ENCODE measurements at places on chromosomes 1 and 21. TPM values are rescaled to one million over a fixed set of nuclear protein-coding genes. Genes with fewer than 3 reads are reported as not detected.

DNA sequence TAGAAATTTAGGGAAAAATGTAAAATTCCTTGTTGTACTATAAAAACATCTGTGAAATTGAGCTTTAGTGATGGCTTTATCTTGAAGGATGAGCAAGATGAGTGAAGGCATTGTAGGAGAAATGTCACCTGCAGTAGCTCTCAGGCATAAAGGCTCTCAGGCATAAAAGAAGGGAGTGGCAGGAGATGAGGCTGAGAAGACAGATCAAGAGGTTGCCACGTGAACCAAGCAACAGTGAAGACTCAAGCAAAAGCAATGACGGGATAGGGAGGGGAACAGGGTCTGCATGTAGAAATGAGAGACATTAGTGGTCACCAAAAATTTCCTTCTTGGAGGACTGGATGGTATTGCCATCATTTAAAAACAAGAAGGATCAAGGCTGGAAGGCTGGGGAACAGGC lies 98.8 kb downstream of the ST3GAL3 start:
- DNase-seq, result no peak

DNA sequence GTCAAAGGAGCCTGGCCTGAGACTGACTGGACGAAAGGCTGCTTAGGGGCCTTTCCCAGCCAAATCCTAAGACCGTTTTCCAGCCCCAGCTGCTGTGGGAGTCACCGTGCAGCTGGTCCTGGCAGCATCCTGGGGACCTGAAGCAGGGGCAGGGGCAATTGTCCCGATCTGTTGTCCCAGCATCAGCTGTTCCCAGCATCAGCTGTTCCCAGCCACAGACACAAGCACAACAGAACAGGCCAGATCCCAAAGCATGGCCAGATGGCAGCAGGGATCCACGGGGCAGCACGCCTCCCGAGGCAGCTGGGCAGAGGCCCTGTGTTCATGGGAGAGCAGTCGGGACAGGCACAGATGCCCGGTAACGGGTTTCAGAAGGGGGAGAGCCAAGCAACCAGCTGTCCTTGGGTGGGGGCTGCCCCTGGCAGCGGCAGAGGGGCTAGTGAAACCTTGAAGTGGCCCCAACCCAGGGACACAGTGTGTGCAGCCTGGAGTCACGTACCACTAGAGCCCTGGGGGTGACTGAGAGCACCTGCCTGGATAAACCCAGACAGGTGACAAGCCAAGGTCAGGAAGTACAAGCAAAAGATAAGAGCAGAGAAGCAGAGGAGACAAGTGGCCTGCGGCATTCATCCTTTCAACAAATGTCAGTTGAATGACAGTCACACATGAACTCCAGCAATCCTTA lies 13.3 kb downstream of the CELA2B start:
- DNase-seq, result no peak

DNA sequence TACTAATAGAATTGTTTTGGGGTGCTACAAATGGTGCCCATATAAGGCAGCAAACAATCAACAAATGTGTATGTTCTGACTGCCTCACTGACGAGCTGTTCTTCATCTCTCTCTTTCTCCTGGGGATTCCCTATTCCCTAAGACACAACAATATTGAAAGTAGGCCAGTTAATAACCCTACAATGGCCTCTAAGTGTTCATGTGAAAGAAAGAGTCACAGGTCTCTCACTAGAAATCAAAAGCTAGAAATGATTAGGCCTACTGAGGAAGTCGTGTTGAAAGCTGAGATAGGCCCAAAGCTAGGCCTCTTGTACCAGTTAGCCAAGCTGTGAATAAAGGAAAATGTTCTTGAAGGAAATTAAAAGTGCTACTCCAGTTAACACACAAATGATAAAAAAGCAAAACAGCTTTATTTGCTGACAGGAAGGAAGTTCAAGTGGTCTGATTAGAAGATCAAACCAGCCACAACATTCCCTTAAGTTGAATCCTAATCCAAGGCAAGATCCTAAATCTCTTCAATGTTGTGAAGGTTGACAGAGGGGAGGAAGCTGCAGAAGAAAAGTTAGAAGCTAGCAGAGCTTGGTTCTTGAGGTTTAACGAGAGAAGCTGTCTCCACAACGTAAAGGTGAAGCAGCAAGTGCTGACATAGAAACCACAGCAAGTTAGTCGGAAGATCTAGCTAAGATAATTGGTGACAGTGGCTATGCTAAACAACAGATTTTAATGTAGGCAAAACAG lies 26.3 kb downstream of the ATP2B4 start:
- no peak for DNase-seq

DNA sequence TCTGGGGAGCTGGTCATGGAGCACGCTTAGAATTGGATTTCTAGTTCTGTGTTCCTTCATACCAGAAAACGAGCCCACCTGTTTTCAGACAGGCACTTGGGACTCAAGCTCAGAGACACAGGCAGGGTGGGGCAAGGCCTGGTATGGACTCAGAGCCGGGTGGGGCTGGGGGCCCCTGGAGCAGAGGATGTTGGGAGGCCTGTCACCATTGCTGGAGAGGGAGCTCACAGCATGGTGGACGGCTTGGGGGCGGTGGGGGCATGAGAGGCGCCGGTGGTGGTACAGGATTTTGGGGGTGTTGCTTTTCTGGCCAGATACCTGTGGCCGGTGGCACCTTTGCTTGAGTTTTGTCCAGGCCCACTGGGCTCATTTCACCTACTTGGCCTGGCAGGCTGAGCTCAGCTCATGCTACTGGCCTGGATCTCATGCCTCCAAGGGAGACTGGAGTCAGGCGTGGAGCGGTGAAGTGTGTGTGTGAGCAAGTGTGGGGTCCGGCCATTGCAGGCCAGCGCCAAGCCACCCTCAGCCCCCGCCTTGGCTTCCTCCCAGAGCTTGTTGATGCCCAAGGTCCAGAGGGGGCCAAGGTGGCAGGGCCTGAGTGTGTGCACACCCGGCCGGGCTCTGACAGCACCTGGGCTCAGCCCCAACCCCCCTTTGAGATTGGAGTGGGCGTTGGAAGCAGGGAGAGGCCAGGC lies 8.7 kb downstream of the SLX9 start:
- DNase-seq, result no peak

DNA sequence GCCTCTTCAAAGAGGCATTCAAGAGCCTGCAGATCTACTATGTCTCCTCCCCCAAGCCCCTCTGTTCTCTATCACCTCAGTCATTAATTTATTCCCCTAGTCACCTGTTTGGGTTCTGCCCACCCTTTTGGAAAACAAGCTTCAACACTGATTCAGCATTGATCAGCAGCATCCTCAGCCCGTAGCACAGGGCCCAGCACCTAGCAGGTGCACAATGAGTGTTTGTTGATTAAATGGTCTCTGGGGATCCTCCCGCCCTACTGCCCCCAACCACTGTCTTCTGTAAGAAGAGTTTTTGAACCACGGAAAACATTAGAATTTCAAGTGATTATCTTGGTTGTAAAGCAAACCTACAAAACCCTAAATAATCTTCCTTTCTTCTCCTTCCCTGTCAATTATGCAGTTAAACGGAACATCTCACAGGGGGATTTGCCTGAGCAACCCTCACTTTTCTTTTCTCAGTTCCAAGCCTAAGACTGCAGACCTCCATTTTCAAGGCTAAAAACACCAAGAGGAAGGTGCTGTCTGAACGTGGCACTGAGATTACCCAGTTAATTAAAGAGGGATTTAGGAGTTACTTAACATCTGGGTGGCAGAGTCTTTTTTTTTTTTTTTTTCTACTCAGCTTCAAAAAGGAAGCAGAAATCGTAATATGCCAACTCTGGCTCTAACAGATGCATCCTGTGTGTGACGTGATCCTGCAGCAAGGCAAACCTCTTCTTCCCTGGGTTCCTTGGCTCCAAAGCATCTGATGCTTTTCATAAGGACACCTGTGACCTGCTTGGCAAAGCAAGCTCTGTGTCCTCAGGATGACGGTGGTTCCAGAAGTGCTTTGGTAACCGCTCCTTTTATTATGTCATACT lies 163.0 kb downstream of the KAZN start:
- no peak for DNase-seq

GRCh38 chr1:209387969-209388329 lies 195.6 kb upstream of the CAMK1G start:
- no peak for DNase-seq

DNA sequence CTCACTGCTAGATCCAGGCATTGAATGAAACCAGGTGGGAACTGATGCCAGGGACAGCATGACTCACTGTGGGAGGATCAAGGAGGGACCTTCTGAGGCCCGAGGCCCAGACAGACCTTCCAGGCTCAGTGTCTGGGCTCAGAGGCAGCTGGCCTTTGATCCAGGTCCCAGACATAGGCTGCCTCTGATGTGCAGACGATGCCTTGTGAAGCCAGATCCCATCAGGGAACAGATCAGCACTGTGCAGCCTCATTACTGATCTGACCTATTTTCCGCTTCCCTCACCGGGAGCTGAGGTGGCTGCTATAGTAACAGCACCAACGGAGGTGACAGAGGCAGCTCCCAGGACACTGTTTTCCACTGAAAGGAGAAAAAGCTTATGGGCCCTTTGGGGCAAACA lies 399.5 kb downstream of the MATN1 start:
- DNase-seq, result no peak

DNA sequence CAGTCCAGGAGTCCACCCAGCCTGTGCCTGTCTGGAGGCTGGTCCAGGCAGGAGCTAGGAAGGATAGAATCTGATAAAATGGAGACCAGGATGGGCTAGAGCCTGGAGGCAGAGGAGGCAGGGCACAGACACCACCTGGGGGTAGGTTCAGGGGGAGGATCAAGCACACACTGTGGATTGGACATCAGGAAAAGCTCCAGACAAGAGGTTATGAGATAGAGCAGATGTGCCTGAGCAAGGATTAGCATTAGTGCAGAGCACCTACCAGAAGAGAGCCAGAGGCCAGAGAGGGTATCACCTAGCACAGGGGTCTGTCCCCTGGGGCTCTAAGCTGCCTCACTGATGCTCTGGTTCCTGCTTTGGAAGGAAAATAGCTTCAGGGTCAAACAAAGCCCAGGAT lies 216.7 kb upstream of the ZC3H12A start:
- no peak for DNase-seq

GRCh38 chr1:172637522-172637921 lies 21.4 kb upstream of the FASLG start:
- no peak for DNase-seq

DNA sequence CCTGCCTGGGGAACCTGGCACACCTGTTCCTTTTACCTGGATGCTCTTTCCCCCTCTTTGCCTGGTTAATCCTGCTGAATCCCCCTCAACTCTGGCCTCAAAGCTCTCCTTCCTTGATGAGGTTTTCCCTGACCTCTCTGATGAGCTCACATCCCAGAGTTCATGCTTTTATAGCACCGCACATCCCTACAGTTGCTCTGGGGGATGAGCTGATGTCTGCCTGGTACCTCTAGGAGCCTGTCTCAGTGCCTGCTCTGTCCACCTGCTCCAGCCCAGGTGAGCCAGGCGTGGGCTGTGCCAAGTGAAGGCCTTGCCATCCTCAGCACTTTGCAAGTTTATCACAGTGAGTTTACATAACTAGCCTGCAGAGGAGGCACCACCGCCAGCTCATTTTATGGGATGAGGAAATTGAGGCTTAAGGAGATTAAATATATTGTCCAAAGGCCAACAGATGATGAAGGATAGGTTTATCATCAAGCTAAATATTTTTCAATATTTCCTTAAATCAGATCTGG lies 58.6 kb upstream of the TMPRSS2 start:
- DNase-seq, result no peak

- DNase-seq, result no peak
These were observed 11.2 kb upstream of the CYP2J2 start for GRCh38 chr1:59937636-59938210.

DNA sequence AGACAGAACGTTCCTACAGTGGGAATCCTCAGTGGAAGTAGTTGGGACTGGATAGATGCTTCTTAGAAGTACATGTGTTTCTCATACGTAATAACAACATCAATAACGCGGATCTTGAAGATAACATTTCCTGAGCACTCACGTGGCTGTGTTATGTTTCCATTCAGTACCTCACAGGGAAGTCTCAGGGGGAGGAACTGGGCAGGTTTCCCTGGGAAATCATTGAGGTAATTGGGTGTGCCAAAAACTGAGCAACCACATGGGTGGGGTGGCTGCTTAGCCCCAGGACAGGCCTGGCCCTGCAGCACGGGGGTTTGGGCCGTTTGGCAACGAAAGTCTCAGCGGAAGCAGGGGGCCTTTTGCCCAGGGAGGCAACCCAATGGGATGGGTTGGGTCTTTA lies 133.8 kb downstream of the ZSCAN20 start:
- no peak for DNase-seq

DNA sequence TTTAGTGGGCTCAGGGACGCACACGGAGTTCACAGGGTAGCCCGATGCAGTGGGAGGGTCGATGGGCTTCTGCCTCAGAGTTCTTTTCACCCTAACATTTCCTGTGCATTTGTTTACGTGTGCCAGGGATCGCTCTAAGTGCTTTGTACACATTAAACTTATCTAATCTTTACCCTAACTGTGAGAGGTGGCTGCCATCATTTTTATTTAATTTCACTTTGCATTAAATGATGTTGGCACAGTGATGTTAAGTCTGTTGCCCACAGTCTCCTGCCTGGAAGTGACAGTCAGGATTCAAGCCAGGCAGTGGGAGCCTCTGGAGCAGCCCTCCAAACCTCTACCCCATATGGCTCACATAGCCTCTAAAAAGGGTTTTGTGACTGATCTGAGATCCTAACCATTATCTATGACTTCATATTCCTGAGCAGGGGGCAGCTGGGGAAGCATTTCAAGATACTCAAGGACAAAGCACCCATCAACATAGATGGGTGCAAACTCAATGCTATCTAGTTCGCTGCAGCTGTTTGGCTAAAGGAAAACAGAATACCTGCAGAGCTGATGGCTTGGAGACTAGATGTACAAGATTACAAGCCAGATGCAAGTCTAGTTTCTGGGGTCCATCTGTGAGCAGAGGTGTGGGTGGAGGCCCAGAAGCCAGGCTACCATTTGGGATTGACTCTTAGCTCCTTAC lies 303.8 kb downstream of the DISC1 start:
- DNase-seq, result no peak

DNA sequence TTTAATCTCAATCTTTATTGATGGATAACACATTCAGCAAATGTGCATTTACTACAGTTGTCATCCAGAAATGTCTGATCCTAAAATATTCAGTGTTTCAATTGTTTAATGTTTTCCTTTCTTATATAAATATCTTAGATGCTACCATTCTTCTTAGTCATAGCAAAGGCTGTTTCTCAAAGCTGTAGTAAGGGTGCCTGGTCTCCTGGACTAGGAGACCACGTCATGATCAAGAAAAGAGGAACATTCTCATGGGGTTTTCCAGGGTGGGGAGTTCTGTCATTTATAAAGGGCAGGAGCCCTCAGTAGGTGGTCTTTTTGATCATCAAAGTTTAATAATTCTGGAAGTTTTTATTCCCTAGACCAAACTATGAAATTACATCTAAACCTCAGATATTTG lies 292.8 kb downstream of the HMCN1 start:
- no peak for DNase-seq

DNA sequence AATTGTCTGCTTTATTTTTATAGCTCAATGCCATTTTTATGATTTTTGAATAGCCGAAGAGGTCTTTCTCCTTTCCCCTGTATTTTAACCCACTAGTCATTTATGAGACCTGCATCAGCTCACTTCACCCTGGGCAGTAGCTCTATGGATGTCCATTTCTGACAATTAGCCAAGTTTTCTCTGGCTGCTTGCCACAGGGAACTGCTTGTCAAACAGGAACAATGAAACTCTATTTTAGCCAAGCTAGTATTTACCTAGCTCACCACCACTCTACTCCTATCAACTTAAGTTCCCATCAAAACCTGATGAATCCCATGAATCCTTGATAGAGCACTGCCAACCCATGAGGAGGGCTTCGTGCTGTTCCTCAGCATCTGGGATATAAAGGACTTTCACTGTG lies 406.7 kb downstream of the RWDD3 start:
- no peak for DNase-seq

Gene CIART
- total RNA-seq, result 1.9 TPM

Gene CDA
- not detected for total RNA-seq

Gene CBR3
- not detected for total RNA-seq

Gene ARTN
- 2.0 TPM for total RNA-seq

Gene KIF26B
- total RNA-seq, result 6.6 TPM

Gene ZNF644
- 101 TPM for total RNA-seq

Measured in progenitor cell of endocrine pancreas (in vitro differentiated cells).